ENCODE measurements at places on chromosomes 3 and 15.

DNA sequence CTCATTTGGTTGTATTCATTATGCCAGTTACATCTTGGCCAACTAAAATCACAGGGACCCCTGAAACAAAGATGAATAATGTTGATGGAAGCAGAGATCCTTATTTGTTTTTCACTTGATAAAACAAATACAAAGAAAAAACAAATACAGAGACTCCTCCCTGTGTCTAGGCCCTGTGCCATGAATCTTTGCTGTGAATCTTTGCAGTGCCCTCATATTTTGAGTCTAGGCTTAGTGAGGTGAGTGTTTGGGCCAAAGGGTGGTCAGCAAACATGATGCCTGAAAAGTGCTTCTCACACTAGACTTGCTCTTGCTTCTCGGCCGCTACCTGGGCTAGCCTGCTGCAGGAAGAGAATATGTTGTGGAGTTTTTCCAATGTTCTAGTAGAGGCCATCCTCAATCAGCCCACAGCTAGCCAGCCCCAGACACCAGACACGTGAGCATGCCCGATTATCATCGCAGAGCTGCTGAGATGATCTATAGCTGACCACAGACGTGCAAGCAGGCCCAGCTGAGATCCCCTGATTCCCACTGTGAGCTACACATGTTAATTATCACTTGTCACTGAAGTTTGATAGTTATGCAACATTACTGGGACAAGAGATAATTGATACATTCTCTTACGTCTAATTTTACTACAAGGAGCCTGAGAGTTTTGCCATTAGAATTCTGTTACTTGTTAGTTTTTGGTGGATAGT, 191.4 kb downstream of the THRB start:
- no peak for DNase-seq

- no peak for DNase-seq
These were observed 151.8 kb upstream of the DPH6 start for GRCh38 chr15:35697549-35698299.

DNA sequence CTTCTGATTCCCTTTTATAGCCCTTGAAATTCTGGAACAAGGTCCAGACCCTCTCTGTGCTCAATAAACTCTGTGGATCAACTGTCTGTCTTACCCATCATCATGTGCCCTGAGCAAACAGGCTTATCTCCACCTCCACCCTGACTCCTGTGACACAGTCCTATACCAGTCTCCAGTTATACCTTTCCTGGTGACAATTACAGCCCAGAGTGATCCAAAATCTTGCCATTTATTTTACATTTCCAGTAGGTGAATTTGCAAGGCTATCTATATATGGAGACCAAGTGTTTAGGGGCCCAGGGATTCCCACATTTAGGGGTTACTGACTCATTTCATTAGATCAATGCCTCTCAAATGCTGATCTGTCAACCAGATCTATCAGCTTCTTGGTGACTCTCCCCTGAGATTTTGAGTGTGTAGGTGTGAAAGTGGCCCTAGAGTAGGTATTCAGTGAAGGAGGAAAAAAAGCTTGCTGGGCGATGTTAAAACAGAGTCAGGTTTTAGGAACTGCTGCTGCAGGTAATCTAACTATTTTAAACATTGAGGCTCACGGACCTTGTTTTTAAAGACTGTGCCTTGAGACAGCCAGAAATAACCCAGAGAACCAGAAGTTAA, 229.6 kb upstream of the WNT5A start:
- no peak for DNase-seq

- DNase-seq: no peak
These were observed 29.6 kb upstream of the FNDC3B start for GRCh38 chr3:172009803-172010202.

GRCh38 chr15:70401709-70402108, 304.0 kb upstream of the TLE3 start:
- DNase-seq: no peak

- no peak for DNase-seq
These were observed 25.9 kb downstream of the RNF111 start for GRCh38 chr15:59013246-59013873.

DNA sequence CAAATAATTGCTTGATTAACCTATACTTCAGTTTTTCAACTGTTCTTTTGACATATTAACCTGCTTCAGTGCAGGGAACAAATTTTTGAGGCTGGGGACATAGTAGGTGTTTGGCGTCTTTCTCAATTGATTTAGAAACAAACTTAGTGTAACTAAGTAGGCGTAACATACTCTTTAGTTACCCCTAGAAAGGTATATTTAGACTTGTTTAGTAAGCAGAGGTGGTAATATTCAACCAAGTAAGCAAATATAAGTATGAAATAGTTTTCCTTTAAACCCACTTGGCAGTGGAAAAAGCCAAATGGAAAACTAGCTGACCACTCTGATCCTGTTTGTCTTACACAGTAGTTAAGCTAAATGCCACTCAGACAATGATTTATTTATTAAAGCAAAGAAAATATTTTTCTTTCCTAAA, 113.2 kb downstream of the MBNL1 start:
- DNase-seq: no peak

- no peak for DNase-seq
These were observed 808.7 kb downstream of the GRM7 start for GRCh38 chr3:7669641-7670040.

DNA sequence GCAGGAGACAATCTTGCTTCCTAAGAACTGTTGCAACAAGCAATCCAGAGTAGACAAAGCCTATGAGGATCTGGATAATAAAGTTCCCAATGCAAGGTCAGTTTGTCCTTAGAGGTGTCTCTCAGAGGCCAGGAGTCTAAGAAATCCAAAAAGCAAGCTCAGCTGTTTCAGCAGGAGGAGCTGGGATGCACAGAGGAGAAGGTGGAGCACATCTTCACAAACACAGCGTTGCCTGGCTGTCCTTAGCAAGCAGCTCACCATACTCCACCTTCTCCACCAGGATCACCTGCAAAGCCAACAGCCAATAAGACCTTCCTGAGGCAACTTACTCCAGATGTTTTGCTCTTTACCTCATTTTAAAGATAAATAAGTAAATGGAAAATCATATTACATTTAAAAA, 365 bp downstream of the ZBED2 start:
- no peak for DNase-seq

DNA sequence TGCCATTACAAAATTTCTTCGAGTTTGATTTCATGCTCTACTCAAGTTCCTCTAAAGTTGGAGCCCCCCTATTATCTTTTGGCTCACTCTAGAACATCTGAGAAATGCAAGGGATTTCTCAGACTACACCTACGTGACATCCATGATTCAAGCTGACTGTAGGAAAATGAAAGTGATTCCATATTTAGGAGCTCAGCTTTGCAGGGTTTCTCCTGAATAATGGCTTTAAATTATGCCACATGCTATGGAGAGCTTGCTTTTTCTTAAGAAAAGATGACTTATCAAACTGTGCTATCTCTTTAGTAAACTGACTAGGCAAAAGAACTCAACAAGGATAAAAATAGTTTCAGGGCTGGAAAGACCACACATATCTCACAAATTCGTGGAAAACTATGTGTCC, 292.1 kb downstream of the LSAMP start:
- no peak for DNase-seq

- no peak for DNase-seq
These were observed 269.7 kb upstream of the ATP10A start for GRCh38 chr15:26132811-26133210.

DNA sequence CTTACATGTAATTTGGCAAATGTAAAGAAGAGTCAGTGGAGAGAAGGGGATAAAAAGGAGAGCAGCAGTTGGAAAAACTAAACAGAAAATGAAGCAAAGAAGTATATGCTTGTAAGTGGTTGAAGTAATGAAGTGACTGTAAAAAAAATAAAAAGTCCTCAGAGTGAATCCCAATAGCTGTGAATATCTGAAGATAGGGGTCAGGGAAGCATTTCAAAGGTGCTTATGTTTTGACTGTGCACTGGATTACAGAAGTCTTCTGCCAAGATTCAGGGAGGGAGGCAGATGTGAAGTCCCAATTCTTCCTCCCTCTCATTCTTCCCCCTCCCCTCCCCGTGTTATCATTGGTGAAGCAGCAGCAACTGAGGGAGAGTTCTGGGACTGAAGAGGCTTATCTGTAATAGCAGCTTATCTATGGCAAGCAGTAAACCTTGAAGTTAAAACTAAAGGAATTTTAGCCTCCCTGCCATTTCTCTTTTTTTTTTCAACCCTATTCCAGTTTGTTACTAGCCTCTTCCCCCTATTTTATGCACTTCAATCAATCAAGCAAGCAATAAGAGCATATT, 597.9 kb downstream of the IGSF11 start:
- DNase-seq: no peak

DNA sequence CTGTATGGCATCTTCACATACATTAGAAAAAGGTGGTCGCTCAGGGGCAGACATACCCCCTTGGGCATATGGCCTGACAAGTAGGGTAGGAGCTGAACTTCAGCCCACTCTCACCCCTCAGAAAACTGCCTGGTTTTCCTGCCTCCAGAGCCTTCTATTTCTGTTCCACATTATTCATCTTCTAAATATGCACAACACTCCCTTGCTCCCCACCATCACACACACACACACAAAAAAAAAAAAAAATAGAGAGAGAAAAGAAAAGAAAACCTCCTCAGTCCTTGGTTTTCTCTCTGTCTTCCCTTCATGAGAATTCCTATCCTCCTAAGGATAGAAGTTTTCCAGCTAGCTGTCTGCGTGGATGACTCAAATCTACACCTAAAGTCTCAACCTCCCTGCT, 5.6 kb upstream of the ROPN1 start:
- no peak for DNase-seq

GRCh38 chr15:58139276-58139988, 1.3 kb downstream of the AQP9 start:
- no peak for DNase-seq

DNA sequence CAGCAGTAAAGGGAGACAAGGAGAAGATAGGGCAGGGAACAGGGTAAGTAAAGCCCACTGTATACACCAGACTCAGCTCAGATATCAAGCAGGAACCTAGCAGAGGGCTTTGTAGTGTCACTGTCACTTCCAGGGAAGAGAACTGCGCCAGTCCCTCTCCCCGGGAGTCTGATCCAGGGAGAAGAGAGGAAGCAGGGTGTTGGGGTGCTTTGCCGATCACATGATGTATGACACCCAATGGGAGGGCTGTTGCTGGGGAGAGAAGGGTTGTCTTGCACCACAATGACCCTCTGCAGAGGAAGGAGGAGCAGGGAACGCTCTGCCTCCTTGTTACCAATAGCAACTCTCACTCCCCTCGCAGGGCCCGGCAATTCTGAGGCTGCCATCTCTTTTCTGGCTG, 147.2 kb upstream of the SLC2A2 start:
- no peak for DNase-seq

DNA sequence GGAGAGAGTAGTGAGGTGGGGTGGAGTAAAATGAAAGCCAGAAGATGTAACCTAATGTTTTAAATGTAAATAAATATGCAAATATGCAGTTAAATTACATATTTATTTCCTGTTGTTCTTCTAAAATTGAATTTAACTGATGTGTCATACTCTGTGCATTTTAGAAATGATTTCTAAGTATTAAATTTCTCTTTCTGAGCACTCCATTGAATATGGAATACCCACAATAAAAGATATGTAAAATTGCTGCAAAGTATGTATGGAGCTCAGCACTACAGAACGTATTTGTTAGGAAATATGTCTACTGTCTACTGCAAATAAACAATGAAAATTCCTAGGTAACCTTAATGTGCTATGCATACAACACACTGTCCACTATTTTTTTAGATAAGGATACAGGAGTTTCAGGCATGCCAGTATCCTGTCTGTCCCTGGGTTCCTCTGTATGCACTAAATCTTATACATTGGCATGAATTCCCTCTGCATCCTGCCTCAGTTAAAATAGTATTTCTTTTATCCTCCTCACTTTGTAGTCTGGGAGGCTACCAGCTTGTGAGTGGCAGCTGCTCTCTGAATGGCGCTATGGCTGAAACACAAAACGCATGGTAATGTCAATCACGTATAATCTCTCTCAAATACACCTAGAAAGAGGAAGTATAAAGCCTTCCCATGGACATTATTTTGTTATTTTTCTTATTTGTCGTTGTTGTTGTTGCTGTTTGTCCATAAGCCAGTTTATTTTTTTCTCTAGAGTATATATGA, 579.5 kb downstream of the PYDC2 start:
- DNase-seq: no peak

DNA sequence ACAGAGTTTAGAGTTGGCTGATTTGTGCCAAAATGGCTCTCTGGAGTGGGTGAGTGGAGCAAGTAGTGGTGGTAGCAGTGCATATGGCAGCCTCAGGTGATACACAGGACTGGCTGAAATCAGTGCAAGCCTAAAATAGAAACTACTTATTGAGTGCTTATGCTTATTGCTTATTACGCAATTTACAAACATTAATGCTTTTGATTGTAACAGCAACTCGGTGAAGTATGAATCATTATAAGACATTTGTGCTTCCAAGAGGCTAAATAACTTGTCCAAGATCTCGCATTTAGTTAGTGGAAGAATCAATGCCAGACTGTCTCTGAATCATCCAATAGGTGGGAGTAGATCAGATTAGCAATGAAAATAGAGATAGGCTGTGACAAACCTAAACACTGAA, 353.8 kb downstream of the NAALADL2 start:
- DNase-seq: no peak

GRCh38 chr3:32850636-32851035, 32.8 kb downstream of the TRIM71 start:
- DNase-seq: no peak

GRCh38 chr15:79283252-79284048, 928 bp downstream of the ANKRD34C start:
- no peak for DNase-seq

Measured in stimulated activated CD4-positive, alpha-beta T cell treated with anti-CD3 and anti-CD28 coated beads, TNF-alpha, amount 100 ng/mL, for 4 hours (primary cell).